Dermis microvascular lymphatic vessel endothelial cell (primary cell): ENCODE measurements at places on chromosomes 2 and 18. TPM values are rescaled to one million over a fixed set of nuclear protein-coding genes. Genes with fewer than 3 reads are reported as not detected.

DNA sequence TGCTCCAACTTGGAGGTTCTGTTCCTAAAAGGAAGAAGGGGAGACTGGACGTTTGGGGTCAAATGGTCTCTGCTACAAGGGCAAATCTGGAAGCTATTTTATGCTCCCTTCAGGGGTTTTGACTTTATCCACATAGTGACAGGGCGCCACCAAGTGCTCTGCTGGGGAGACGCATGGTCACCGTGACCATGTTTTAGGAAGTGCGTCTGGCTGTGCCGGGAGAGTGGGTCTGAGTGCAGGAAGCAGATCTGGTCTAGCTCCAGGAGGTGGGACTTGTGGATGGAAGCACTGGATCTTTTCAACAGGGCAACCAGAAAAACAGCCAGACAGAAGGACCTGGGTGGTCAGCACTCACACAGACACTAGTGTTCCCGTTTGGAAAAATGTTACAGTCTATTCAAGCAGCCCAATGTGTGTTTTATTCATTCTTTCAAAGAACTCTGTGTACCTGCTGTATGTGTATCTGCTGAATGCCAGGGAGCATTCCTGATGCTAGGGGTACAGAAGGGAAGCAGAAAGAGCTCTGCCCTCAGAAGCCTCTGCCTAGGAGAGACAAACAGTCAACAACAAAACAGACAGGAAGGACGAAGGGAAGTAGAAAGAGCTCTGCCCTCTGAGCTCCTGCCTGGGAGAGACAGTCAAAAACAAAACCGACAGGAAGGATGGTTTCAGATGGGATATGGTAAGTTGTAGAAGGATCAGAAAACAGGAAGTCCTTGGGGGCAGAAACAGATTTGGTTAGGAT is 14.3 kb downstream of the IMPA2 start:
- peak; percentile 88 for DNase-seq

GRCh38 chr18:23835506-23835905 is 146.3 kb downstream of the LAMA3 start:
- no peak for DNase-seq

- DNase-seq, result no peak
Measured at GRCh38 chr2:199206536-199206935, 251.2 kb downstream of the SATB2 start.

DNA sequence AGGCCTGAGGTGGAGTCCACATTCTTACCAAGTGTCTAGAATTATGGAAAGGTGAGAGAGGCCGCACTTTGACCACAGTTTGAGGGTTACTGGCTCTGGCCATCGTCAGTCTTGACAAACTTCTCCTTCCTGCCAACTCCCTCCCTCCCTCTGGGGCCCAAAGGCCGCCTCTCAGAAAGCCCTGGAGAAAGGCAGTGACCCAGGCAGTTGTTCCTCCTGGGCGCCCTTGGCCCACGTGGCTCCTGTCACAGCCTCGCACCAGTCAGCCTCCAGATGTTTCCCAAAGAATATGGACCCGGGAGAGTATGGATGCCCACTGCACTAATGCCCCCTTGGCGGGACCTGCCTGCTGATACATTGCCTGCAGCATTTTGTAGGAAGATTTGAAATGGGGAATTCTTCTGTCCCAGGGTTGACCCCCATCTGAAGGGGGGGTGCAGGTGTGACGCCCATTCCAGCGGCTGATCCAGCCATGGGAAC is 61.7 kb downstream of the ASB1 start:
- DNase-seq, result no peak

DNA sequence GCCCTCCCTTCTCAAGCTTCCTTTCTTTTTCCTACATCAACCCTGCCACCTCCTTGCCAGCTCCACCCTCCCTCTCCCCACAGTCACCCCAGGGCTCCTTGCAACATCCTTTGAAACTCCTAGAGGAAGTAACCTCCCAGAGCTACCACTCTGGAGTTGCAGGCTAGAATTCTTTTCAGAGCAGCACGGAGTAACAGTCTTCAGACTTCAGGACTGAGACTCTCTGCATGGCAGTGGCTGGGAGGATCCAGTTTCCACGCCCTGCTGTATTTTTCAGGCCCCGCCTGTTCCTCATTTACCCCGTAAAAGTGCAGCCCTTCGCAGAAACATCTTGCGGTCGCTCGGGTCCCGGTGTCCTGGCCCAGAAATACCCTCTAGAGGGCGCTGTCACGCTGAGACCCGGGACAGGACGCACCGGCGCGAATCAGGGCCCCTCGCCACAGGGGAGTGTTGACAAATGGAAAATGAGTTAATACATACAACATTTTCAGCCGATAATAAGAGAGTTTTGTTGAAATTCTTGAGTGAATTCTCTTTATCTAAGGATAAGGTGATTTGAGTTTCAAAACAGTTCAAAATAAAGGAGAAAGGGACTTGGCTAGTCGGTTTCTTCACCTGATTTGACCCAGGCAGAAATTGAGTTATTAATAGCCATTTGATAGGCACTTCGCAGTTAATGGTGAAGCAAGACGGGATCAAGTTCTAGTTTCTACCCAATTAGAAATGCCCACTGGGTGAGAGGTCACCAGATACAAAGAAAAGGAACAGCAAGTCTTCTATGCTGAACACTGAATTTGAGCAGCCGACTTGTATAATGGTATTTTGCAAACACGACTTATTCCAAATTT is 18.5 kb upstream of the NTSR2 start:
- peak; percentile 71 for DNase-seq

GRCh38 chr2:100151310-100151709 is 8.9 kb upstream of the AFF3 start:
- no peak for DNase-seq

The MZT2B gene
- total RNA-seq, result 153 and 186 TPM in 2 replicates

GRCh38 chr18:22713511-22713910 is 219.6 kb upstream of the RBBP8 start:
- DNase-seq, result no peak

The PLEKHH2 gene
- total RNA-seq, result under 0.01 and 0.13 TPM in 2 replicates

The KLHL30 gene
- not detected in 2 replicates for total RNA-seq

DNA sequence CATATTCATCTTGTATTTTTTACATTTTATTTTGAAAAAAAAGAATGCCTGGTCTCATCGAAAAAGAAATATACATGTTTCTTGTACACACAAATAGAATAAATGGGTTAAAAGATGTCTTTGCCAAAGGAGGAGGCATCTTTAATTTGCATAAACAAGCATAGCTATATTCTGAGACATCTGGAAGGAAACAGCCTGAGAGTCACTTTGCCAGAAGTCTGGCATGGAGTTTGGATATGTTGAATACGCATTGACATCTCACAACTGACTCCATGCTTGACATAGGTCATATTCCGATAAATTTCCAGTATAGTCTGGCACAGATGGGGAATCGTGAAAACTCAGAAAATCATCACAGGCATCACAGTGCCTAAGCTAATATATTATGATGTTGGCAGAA is 1317.5 kb upstream of the CELF4 start:
- no peak for DNase-seq

- DNase-seq, result no peak
Measured at GRCh38 chr18:34492652-34493051, 217.4 kb upstream of the DTNA start.

DNA sequence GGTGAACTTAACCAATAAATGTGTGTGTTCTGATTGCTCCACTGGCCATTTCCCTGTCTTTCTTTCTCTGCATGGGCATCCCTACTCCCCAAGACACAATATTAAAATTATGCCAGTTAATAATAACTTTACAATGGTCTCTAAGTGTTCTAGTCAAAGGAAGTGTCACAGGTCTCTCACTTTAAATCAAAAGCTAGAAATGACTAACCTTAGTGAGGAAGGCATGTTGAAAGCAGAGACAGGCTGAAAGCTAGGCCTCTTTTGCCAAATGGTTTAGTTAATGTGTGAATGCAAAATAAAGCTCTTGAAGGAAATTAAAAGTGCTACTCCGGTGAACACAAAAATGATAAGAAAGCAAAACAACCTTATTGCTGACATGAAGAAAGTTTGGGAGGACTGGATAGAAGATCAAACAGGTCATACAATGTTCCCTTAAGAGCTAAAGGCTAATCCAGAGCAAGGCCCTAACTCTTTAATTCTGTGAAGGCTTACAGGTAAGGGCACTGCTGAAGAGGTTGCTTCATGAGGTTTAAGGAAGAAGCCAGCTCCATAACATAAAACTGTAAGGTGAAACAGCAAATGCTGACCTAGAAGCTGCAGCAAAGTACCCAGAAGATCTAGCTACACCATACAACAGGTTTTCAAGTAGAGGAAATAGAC is 44.0 kb upstream of the ARHGAP15 start:
- DNase-seq, result no peak

The NCL gene
- total RNA-seq, result 107 and 139 TPM in 2 replicates

- no peak for DNase-seq
Measured at GRCh38 chr2:241083091-241083415, 19.0 kb downstream of the MTERF4 start.

- DNase-seq, result no peak
Measured at GRCh38 chr2:222554517-222554916, 101.4 kb downstream of the FARSB start.
